ENCODE measurements at places on chromosomes 6 and 20.

- DNase-seq: no peak
These were observed 16.7 kb upstream of the MAK start for GRCh38 chr6:10854922-10855632.

- DNase-seq: no peak
These were observed 89.9 kb downstream of the UST start for GRCh38 chr6:148836751-148837150.

- DNase-seq: no peak
These were observed 423.4 kb downstream of the CD83 start for GRCh38 chr6:14540810-14541540.

- no peak for DNase-seq
These were observed 48.1 kb upstream of the TNFRSF21 start for GRCh38 chr6:47357827-47358226.

- DNase-seq: peak; percentile 57
These were observed 92.0 kb downstream of the ATXN1 start for GRCh38 chr6:16669227-16669626.

DNA sequence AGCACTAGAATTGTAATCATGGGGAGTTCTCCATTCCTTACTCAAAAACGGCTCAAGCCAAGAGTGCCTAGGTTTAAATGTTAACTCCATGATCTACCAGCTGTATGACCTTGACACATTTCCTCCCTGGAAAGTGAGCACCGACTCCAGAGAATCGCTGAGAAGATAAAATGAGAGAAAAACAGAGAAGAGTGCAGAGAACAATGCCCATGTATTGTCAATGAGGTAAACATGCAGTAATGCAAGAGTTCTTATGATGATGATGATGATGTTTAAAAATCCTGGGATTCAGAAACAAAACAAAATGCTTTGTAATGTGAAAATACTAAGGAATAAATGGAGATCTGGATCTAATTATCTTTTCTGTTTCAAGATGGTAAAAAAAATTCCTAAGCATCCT is 64.8 kb upstream of the BEND6 start:
- no peak for DNase-seq

GRCh38 chr6:73508776-73509175 is 12.1 kb downstream of the EEF1A1 start:
- no peak for DNase-seq

- no peak for DNase-seq
These were observed 24.0 kb downstream of the FRMD1 start for GRCh38 chr6:168054765-168055560.

- no peak for DNase-seq
These were observed 24.0 kb upstream of the NPBWR2 start for GRCh38 chr20:64131406-64131805.

DNA sequence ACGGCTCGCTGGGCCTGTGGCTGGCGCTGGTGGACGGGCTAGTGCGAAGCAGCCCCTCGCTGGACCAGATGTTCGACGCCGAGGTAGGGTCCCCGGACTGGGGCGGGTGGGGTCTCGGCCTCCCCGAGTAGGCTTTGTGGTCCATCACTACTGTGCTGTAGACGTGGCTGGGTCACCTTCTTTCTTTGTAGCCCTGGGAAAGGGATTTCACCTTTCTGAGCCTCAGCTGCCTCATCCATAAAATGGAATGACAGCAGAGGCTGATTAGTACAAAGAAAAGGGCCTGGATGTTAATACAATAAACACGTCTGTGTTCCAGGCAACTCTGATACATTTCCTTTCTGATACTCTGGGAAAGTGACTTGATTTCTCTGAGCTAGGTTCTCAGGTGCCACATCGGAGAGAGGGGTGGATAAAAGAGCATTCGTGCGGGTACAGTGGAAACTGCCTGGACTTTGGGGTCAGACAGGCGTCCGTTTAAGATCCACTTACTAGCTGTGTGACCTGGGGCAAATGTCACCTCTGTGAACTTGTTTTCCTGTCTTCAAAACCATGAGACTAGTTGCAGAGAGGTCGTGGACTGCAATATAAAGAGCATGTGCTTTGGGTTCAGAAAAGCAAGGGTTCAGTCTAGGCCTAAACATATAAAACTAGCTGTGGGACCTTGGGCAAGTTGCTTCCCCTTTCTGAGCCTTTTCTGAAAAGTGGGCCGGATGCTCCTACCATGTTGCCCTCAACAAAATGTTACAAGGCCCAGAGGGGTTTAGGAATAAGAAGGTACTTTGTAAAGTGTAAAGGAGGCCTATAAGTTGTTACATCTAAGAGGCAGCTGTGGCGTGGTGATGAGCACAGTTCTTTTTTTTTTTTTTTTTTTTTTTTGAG is 896 bp downstream of the SYS1 start:
- no peak for DNase-seq

GRCh38 chr6:125123468-125124048 is 30.0 kb upstream of the TPD52L1 start:
- DNase-seq: no peak

DNA sequence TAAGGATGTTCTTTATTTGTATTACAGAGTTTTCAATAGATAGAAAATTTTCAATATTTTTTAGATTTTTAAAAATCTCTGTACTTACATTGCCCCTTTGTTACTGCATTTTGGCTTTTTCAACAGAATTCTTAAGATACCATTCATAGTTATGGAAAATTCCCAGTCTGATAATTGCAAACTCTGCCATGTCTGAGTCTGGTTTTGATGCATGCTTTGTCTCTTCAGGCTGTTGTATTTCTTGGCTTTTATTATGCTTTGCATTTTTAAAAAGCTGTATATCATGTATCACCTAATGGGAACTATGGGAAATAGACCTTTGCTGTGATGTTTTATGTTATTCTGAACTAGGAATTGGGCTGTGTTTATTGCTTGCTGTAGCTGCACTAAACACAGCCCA is 898.9 kb upstream of the ADGRB3 start:
- no peak for DNase-seq

GRCh38 chr6:2764610-2765165 is 505 bp upstream of the WRNIP1 start:
- DNase-seq: peak; percentile 46

DNA sequence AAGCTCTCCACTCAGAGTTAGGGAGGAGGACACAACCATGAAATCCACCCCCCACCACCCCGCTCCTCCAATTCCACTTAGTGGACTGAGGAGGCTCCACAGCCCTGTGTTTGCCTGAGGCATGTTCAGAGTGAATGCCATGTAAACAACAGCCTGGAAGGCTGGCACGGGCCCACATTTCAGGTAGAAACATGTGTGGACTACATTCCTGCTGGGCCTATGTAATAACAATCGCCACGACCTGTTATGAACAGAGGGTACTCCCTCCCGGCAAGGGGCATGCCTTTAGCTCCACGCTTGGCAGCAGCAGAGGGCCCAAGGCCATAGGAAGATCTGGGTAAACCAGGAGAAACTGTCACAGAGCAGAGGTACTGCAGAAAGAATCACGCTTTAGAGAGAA is 65.5 kb downstream of the ISM1 start:
- DNase-seq: no peak

- DNase-seq: no peak
These were observed 4.1 kb downstream of the MCCD1 start for GRCh38 chr6:31532644-31533454.

GRCh38 chr6:11515763-11516162 is 21.8 kb upstream of the TMEM170B start:
- DNase-seq: no peak

- DNase-seq: no peak
These were observed 55.9 kb downstream of the YTHDF1 start for GRCh38 chr20:63159826-63160640.

GRCh38 chr6:86122086-86122485 is 479.4 kb upstream of the SYNCRIP start:
- DNase-seq: no peak

GRCh38 chr6:142843361-142843760 is 101.6 kb downstream of the HIVEP2 start:
- DNase-seq: no peak

- DNase-seq: no peak
These were observed 221.8 kb downstream of the FRK start for GRCh38 chr6:115838763-115839401.

DNA sequence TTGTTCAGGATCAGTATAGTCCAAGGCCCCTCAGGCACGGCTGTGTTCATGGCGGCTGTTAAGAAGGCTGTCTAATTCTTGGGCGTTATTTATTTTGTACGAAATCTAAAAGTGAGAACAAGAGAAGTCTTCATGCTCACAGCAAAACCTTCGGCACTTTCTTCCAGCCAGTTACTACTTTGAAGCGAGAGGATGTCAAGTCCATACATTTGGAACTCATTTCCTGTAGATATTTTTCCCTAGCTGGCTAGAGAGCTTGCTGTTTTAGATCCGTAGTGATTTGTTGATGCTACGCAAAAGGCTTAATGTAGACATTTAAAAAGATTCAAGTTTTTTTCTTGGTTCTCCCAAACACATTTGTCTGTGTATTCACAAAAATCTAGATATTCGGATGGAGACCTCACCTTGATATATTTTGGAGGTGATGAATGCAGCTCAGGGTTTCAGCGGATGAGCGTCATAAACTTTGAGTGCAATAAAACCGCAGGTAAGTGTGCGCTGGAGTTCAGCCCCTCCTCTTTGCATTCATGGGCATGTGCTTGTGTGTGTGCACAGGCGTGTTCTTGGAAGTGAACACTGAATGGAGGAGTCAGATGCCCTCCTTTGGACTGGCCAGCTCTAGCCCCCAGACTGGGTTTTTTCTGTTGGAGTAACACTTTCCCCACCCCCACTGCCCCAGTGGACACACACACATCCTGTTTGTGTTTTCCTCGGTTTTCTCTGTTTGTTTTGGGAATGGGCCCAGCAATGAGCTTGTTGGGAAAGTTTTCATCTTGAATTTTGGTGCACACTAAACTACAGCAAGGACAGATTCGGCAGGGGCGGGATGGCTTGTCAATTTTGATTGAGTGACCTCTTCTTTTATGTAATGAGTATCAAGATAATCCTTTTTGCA is 65.4 kb downstream of the IGF2R start:
- no peak for DNase-seq

DNA sequence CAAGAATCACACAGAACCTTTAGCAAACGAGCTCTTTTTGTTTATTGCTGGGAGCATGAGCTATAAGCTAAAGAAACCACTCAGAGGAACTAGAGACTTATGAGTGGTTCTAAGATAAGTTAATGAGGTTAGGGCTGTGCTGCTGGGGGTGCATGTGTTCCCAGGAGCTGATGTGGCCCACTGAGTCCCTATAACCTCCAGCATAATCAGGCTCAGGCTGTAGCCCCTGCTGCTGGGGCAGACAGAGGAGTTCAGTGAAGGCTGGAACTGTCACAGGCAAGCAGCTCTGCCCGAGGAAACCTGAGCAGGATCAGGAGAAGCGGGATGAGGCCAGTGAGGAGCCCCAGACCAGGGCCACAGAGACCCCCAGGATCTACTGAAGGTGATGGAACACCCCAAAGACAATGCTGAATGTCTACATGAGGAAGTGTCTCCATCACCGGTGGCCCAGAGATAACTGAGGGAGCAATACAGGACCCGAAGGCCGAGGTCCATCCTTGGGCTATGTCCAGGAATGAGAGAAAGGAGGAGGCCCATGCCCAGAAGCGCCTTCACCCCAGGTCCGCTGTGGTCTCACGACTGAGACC is 17.3 kb downstream of the TUBB2B start:
- no peak for DNase-seq

GRCh38 chr6:74993136-74993535 is 212.7 kb downstream of the COL12A1 start:
- DNase-seq: no peak

GRCh38 chr6:116511424-116512110 is at the start of gene CALHM5:
Gene CALHM5 (plus strand): TSS chr6:116511639. CDS start chr6:116511697, 58 bp downstream.
- no peak for DNase-seq

DNA sequence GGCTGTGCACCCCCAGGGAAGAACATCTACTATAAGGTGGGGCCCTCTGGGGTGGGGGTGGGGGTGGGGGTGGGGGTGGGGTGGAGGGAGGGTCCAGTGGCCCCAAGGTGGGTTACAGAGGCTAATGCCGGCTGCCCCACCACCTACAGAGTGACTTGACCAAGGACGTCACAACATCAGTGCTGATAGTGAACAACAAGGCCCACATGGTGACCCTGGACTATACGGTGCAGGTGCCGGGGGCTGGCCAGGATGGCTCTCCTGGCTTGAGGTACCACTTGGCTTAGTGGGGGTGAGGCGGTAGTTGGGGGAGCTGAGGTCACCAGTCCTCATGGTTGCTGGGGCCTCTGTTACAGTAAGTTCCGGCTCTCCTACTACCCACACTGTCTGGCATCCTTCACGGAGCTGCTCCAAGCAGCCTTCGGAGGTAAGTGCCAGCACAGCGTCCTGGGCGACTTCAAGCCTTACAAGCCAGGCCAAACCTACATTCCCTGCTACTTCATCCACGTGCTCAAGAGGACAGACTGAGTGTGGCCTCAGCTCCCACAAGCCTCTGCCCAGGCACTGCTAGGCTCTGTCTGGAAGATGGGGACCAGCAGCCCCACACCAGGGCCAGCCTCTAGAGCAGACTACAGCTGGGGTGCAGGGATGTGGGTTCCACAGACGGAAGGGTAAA is 2.8 kb downstream of the GNMT start:
- no peak for DNase-seq

DNA sequence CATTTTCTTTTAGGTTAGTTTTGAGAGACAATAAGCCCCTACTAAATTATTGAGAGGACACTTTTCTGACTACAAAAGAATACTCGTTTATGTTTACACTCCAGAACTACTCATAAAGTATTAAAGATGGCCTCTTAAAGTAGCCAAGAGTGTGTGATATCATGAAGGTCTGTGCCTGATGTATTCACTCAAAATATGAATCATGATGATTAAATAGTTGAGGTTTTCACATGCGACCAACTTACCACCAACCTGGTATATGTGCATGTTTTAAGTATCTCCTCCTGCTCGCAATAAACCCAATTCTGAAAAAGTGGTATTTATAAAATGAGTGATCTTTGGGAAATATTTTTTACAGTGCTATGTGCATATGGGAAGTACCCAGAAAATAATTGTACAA is 43.9 kb downstream of the IL20RA start:
- DNase-seq: no peak

- DNase-seq: no peak
These were observed 103.0 kb downstream of the LMBRD1 start for GRCh38 chr6:69693762-69694161.

DNA sequence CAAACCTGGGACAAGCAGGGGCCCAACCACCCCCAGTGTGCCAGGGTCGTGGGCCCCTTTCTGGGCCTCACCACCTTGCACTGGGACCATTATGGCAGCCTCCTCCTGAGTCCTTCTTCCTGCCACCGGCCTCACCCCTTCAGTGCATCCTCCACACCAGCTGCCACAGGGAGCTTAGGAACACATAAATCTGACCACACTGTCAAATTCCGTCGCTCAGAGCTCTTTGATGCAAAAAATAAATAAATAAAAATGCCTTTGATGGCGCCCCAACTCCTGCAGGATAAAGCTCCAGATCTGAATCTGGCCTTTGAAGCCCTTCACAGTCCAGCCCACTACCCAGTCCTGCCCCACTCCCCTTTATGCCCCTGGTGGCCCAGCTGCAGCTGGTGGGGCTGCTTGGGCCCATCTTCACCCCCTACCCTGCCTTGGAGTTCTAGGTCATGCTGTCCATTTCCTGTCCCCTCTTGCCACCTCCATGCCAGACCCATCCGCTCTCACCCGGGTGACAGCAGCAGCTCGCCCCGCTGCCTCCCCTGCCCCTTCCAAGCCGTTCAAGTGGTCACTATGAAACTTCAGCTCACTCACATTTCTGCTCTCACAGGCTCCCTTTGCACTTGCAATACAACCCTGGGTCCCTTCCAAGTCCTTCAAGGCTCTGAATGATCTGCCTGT is 16.0 kb downstream of the MYH7B start:
- DNase-seq: no peak

Measured in CD8-positive, alpha-beta memory T cell (primary cell).